ENCODE measurements at places on chromosomes 3 and 15.

GRCh38 chr15:71888797-71889196 is 78.4 kb downstream of the NR2E3 start:
- no peak for DNase-seq

DNA sequence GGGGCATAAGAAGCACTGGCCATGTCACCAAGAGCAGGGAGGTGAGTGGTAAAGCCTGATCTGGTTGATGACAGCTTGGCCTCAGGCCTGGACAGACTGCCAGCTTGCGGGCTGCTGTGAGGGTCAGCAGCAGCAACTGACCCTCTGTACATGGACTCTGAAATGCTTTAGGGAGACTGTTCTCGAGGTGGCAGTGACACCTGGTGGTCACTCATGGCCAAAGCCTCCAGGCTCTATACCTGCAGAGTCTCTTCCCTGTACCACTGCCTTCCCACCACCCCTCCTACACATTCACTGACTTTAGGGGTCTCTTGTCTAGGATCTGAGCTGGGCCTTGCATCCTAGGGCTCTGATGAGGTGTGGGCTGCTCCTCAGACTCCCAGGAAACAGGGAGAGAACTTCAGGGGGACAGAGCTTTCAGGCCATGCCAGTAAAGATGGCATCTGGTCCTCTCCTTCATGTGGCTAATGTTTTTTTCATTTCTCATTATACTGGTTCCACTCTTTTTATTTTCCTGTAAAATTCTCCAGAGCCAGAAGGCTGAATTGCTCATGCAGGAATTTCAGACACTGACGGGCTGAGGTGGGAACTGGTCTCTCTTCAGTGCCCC is 17.2 kb upstream of the TIMP4 start:
- DNase-seq: peak; percentile 25

DNA sequence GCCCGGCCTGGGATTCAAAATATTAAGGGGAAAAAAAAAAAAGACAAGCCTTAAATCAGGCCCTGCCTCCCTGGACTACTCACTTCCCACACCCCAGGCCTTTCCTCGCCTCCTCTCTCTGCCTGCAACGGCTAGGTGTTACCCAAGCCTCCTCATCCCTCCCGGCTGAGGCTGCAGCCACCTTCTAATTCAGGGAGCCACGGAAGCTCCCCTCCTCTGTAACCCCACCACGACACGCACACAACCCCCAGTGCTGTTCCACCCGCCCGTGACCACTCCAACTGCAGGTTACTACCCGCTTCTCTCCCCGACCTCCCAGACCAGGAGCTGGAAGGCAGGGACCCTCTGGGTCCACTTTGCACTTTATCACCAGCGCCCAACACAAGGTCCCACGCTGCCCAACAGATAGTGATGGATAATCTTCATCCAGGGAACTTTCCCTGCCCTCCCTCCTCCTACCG is 936 bp downstream of the KIF7 start:
- peak; percentile 9 for DNase-seq

- no peak for DNase-seq
Measured at GRCh38 chr3:188854772-188855149, 317.0 kb upstream of the TPRG1 start.

DNA sequence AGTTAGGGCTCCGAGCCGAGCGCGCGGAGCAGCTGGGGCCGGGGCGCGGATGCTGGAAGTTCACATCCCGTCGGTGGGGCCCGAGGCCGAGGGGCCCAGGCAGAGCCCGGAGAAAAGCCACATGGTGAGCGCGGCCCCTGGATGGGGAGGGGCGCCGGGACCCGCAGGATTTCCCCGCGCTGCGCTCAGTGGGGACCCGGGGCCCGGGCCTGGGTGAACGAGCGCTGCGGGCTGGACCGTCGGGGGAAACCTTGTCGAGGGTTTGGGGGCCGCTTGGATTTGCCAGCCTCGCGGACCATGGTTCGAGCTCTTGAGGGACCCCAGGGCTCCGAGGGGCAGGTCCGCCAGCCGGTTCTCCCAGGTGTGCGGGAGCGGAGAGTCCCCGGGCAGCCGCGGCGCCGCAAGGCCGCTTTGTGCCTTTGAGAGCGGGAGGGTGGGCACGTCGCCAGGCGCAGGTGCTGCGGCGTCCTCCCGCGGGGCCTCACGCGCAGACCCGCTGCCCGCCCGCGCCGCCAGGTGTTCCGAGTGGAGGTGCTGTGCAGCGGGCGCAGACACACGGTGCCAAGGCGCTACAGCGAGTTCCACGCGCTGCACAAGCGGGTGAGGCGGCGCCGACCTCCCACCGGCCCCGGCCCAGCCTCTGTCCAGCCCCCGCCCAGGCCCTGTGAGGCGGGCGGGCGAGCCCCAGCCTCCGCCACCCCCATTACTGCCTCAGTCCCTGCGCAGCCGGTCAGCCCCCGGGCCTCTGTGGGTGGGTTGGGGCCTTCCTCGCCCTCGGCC is at the start of gene SNX22:
Gene SNX22 (plus strand): TSS at position 5 of the 780 bp plus-strand sequence. CDS start 45 bp downstream, at position 50.
- no peak for DNase-seq

DNA sequence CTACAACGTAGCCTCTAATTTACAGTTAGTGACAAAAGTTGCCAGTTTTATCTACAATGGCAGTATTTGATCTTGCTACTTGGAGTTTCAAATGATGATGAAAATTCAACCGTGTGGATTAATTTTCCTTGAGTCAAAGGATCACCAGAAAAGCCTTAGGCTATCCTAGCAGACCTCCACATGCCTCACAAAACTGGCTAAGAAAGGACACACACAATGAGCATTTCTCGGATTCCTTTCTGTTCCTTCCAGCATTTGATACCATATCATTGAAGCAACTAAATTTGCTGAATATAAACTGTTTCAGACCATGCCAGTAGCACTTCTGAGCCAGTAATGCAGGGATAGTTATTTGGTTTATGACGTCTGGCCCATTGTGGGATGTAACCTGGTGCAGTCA is 587.4 kb upstream of the MDFIC2 start:
- DNase-seq: no peak

GRCh38 chr3:134603480-134603879 is 47.3 kb downstream of the KY start:
- no peak for DNase-seq

DNA sequence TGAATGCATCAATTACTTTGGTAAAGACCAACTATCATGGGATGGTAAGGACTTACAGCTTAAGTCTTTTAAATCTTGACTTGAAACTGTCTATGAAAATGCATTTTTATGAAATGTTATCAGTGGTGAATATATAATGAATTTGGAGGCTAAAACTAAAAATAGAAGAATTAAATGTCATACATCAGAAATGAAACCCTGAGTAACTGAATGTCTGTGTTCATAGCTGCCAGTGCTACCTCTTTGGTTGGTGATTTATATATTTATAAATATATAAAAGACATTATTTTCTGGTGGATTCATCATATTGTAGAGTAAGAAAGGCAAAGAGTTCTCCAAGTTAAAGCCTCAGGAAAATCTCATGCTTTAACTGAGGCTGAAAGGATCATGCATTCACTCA is 12.2 kb downstream of the SLC12A6 start:
- no peak for DNase-seq

DNA sequence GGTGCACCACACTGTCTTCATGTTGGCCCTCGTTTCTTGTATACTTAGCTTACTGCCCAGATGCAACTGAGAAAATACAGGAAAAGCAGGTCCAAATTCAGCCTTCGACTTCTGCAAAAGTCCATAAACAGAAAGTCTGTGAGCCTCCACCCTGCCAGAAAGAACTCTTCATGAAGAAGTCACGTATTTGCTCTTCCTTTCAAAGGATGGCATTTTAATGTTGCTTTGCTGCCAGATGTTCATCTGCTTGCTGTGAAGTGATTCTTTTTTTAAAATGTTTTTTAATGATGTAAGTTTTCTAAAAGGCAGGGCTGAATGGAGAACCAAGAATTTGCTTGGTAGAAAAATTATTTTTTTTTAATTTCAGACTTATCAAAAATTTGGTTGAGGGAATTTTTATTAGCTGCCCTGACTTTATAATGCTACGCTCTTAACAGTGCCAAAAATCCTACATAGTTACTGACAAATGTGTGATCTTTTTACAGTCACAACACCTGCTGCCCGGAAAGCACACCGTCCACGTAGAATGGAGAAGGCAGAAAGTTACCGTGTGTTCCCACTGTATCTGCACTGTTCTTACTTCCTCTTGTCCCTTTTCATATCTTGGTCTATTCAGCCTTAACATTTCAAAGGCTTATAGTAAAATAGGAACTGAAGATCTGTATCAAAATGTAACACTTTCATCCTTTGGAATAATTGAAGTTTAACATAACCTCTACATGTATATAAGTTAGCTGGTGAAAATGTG is 136.3 kb downstream of the LRRC28 start:
- no peak for DNase-seq

GRCh38 chr3:29255854-29256696 is 24.8 kb upstream of the RBMS3 start:
- DNase-seq: peak; percentile 14

DNA sequence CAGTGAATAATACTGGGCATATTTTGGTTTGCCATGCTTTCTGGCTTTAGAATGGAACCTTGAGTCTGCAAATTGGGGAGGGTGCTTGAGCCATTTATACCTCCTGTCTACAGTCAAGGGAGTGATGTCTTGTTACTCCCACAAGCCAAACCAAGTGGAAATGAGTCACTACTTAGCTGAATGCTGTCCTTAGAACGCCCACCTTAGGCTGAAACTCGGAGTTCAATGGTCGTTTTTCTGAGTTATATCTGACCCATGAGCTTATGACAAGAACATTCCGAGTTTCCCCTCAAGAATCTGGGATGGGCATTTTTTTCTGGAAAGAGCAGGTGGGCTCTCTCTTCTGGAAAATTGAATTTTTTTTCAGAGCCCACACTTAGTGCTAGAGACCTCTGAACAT is 17.4 kb upstream of the CLDN18 start:
- no peak for DNase-seq

GRCh38 chr3:49844464-49845183 is 11.7 kb downstream of the TRAIP start:
- DNase-seq: no peak

DNA sequence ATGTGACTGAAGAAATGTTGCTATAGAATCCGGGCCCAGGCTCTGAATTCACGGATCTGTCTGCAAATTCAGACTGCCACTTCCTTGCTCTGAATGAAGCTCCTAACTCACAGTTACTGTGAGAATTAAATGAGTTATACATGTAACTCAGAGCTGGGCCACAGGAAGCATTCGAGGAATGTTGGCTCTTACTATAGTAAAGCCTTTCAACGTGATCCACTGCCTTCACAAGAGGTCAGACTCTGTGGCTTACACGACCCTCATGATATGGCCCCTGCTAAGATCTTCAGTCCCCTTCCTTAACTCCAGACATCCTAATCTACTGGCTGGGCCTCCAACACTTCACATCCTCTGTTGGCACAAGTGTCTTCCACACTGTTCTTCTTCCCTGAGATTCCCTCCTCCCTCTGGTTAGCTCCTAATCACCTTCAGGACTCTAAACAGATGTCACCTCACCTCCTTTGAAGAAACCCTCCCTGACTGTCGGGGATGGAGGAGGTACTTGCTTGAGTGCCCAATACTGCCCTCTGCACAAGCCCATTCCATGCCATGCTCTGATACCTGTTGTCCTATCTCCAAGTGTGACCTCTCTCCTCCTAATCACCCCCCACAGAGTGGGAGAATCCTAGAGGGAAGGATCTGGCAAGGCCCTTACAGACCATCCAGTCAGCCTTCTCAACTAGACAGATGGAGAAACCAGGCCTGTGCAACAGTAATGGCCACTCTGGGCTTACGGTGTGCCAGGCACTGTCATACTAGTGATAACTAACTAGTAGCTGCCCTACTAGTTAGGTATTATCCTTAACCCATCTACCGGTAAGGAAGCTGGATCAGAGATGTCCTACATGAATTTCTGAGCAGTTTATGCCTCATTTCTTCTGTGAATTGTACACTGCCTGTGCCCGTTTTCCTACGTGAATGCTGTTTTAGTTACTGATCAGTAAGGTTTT is 1.3 kb downstream of the ACTR8 start:
- no peak for DNase-seq

DNA sequence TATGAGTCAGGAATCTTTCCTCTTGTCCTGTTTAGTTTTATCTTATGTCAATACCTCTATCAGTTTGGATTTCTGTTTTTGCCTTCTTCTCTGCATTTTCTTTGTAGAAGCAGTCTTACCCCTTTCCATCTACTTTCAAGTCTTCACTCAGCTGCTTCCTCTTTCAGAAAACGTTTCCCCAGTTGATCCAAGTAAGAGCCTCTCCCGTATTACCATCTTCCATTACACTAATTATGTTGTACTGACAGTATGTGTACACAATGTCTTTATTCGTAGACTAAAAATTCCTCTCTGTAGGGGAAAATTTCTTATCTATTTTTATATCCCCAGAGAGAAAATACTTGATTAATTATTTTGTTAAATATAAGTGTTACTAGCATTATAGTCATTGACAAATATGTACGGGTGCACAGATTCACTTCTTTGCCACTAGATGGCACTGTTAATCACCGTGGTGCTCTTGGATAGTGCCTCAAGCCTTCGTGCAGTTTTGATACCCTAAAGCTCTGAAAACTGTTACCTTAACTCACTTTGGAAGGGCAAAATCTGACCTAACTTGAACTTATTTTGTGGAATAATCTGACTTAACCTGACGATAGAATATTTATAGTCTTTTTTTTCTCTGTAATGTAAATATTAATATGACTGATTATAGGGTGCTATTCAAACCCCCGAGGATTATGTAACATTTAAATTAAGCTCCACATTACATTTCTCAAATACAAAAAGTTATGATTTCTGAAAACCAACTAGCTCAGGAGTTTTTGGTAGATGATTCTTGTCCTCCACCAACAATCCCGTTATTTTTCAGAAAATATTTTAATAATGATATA is 74.2 kb upstream of the POU1F1 start:
- peak; percentile 43 for DNase-seq

DNA sequence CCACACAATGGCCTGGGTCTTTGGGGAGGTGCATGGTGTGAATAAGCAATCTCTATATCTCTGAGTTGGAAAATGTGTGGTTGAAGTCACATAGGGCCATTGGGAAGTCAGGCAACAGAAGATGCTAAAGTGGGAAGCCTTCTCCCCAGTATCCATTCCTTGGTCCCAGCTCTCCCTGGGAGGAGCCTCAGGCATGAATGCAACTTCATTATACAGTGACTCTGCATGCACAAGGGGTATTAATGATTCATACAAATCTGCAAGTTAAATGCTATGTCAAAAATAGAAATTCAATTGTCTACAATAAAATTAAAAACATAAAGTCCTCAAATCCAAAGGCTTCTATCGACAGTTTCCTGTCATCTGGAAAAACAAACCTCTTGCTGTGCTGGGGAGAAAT is 108.8 kb downstream of the RAB11A start:
- no peak for DNase-seq

Measured in RCC 7860 (cell line).